Caco-2 (cell line): ENCODE measurements at places on chromosomes 16 and 17.

- DNase-seq = no peak
Measured at GRCh38 chr17:80482058-80482318, 5.6 kb upstream of the NPTX1 start.

DNA sequence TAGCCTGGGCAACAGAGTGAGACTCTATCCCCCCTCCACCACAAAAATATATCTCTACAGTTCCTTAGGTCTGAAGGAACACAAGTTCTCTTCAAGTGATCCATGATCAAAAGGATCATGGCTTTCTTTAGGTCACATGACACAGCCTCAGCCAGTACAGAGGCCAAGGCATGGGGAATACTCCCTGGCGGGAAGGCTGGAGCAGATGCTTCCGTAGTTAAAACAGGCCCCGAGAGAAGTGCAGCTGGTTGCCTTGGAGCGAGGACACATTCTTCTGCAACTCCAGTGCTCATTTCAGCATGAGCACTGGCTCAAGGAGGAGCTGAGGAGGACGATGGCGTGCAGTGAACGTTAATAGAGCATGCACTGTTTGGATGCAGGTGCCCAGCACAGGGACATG lies 13.5 kb downstream of the CDIP1 start:
- DNase-seq = no peak

- no peak for DNase-seq
Measured at GRCh38 chr17:2521257-2521656, 9.6 kb upstream of the METTL16 start.

GRCh38 chr16:55017321-55017720 lies 86.7 kb downstream of the IRX5 start:
- no peak for DNase-seq

GRCh38 chr17:35774499-35774898 lies 13.8 kb downstream of the C17orf50 start:
- no peak for DNase-seq

DNA sequence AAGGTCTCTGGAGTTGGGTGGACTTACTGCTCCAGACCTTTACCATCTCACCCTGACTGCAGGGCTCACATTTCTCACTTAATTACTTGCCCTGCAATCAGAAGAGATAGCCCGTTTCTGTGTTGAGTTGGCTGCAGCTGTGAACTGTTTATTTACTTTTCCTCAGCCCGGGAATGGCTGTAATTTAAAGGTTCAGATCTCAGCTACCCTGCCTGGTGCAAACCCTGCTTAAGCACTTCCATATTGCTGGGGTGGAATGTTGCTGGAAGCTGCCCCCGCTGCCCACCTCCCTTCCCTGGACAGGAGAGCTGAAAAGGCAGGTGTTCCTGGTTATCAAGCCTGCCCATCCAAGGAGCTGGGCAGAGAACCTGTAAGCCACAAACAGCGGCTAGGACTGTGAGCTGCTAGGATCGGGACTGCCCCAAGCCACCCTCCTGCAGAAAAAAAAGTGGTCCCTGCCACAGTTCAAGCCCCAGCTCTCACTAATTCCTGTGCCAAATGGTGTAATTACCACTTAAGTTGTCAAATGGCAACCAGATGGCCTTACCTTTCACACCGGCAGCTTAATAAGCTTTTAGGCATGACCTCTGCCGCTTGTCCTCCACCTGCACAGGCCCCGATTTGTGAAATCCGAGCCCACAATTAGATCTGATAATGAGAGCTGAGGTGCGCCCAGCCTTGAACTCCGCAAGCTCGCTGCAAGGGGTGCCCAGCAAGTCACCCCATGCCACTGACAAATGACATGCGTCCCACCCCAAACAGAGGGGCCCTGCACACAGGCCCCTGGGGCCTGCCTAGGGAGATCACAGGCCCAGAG lies 269.8 kb downstream of the C16orf95 start:
- DNase-seq = peak; percentile 20

DNA sequence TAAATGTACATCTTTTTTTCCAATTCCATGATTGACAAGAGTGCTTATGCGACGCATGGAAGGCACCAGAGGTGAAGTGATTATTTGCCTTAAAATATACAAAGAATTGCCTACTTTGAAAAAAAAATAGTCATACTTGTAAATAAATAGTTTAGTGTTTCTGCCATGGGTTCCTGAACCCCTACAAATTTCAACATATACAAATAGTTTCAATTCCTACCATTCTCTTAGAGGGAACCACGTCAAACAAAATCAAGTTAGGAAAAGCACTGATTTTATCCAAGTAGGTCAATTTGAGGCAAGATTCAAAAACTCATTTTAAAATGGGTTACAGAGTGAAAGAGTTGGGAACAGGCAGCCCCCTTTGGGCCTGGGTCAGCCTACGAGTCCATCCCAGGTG lies 11.7 kb downstream of the CMTM3 start:
- no peak for DNase-seq
